RWPE1 (cell line): ENCODE measurements at places on chromosomes 16 and 17.

DNA sequence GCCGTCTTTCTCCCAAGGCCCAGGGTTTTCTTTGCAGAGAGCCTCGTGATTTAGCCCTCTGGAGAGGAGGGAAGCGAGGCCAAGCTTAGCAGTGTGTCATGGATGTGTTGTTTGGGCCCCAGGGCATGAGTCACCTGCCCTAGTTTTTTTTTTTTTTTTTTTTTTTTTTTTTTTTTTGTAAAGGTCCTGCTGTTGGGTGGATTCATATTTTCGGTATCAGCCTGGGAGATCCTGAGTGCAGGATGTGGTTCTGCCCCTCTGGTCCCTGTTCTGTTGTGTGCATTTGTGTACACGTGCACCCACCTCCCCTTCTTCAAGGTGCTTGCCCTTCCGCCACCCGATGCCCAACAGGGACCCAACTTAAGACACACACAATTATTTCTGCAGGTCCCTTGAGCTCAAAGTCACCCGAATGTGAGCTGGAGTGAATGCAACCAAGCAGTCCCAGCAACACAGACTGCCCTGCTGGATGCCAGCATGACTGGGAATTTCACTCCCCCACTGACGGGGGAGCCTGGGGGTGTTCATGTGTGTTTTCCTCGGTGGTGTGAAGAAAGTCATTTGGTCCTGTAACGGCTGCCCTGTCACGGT is 265.8 kb upstream of the TNRC6C start:
- DNase-seq: peak; percentile 82

- DNase-seq: no peak
These were observed 332.1 kb downstream of the C16orf95 start for GRCh38 chr16:86984991-86985647.

DNA sequence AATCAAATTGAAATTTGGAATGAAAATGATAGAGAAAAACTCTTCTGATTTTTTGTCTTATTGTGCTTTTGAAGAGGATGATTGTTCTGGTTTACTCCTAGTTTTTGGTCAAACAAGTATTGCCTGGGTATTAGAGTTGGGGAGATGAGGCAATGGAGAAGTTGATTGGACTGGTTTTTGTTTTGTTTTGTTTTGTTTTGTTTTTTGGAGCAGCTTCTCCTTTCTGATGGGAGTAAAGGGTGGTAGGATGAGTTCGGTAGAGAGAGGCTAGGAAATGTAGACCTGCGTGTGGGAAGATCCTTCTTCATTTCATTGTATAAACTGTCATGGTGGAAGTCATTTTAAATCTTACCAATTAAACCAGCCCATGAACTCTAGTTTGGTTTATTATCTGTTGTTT is 17.7 kb downstream of the ATP6V0A1 start:
- DNase-seq: no peak

DNA sequence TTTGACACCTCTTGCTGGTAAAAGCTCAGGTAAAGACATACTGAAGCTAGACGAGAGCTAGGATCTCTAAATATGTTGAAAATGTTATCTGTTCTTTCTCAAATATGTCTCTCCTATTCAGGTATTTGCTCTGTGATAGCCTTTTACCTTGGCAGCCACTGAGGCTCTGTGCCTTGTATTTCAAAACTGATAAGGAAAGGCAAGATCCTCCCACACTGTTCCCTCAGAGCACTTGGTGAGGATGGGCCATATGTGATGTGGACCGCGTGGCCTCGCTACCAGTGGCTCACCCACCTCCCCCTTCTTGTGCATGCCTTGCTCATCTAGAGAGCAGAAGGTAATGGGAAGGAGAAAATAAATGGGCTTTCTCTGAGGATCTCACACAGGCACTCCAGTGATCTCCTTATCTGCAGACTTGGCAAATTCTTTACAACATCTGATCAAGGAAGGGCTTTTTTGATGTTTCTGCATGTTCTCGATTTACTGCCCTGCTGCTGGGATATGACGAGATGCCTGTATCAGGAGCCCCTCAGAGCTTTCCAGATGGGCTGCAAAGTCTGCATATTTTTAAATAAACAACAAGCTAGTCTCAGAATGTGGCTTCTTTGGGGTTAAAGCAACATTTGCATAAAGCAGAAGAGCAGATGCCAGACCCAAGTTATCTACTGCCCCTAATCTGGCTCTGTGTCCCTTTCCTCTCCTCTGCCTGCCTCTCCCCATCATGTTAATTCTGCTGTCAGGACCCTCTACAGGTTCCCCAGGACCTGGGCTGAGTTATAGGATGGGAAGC is 16.9 kb downstream of the HOXB1 start:
- DNase-seq: no peak

GRCh38 chr16:70576431-70577255 is 53.0 kb downstream of the SF3B3 start:
- peak; percentile 63 for DNase-seq
